ENCODE measurements at places on chromosomes 7 and 10.

GRCh38 chr7:132446260-132446659 is 130.0 kb downstream of the PLXNA4 start:
- no peak for DNase-seq

DNA sequence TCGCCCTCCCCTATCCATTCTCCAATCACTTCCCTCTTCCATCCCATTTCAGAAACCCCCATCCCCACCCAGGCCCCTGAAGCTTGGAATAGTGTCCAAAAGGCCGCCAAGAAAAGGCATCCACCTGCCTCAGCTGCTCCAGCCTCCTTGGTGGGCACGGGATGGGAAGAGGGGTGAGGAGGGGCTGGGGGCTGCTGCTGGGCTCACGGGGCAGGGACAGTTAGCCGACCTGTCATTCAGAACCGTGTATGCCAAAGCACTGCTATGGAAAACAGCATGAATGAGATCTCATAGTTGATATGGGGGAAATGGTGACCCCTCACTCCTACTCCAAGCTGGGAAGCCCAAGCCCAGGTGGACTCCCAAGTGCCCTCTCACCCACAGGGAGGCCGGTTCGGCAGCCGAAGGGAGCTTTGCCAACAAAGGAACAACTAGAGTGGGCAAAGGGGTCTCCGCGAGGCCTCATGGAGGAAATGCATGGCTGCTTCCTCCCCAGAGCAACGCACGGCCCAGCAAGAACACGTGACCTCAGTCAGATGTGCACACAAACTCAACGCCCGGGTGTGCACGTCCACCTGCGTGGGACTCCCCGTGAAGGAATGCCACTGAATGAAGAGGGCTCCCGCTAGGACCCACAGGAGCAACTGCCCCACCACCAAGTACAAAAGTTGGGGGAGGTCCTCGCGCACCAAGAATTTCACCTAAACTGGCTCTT is 52.5 kb downstream of the EBF3 start:
- no peak for DNase-seq

- DNase-seq: no peak
These were observed 57.9 kb upstream of the CHCHD3 start for GRCh38 chr7:133139801-133140200.

DNA sequence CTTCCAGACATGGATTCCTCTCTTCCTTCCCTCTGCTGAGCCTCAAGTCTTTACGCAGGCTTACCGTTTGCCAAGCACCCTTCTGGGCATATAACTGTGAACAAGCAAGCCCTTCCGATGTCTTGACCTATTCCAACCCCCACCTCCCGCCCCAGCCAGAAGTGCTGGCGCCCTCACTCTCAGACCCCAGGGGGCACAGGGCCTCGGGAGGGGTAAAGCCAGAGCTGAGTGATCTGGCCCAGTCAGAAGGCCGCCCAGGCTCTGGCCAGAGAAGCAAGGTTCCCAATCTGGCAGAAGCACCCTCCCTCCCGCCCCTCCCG is 1.2 kb downstream of the PRRT4 start:
- no peak for DNase-seq

GRCh38 chr10:6482737-6483357 is 97.2 kb downstream of the PRKCQ start:
- no peak for DNase-seq

DNA sequence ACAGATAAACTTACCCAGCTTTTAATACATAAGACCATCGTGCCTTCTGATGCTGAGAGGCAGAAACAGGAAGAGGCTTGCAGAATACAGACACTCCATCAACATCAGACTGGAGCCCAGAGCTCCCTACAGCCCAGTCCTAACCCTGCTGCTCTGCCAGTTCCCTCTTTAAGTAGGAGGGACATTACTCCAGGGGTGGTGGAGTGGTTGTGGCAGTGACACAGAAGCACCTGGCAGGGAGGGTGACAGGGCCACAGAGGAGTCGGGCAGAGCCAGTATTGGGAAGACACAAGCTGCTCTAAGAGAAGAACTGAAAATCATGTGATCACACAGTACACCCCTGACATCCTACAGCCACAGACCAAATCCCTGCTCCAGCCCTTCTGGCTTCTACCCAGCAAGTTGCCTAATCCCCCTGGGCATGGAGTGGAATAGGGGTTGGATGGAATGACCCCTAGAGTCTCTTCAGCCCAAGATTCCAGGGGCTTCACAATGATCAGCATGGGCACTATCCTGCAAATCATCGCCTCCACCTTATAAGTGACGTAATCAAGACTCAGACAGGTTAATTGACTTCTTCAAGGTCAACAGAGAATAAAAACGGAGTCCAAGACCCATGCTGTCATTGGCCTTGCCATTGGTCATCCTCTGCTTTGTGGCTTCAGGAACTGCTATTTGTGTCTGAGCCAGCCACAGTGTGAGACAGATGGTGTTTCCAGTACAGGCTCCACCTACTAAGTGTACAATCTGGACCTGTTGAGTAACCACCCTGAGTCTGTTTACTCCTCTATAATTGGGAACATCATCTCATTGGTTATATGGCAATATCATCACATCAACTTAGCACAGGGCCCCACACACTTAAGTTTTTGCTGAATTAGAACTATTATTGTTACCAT is 61.1 kb upstream of the ZMIZ1 start:
- DNase-seq: no peak

GRCh38 chr10:85317827-85318226 is 989.4 kb downstream of the CCSER2 start:
- no peak for DNase-seq

DNA sequence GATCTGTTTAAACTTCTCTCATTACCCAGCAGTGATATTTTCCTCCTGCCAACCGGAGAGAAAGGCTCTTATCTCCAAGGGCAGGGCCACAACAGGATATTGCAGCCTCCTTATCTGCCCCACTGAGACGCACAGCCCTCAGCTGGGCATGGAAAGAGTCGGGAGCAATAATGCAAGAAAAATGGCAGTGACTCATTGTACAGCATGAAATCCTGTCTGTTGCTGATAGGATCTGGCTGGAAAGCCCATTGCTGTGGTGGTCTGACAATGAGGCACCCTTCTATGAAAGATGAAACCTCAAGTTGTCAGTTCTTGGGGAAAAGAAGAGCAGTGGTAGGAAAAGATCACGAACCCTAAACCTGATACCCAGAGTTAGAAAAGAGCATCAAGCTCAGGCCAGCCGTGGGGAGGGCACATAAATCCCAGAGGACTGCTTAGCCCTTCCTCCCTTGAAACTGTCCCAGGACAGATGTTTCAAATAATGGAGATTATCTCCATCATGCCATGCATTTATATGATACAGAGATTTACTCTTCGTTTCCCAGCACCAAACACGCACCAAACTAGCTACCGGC is 47.0 kb upstream of the FIGNL1 start:
- no peak for DNase-seq

- DNase-seq: peak; percentile 47
These were observed 106.0 kb upstream of the PDCD4 start for GRCh38 chr10:110765513-110766319.

DNA sequence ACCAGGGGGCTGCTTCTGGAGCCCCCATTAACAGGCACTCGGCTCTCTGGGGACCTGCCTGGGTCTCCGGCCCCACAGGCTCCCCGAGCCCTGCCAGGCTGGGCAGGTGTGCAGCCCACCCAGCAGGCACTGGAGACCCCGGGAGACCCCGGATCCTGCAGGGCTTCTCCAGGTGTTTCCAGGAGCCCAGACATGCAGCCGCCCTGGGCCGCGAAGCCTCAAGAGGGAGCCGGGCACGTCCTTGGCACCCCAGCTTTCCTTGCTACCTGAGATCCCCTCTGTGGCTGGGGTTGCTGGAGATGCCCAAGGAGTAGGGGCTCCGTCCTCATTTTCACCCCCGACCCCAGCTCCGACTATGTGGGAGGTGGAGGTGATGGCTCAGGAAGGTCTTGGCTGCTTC is 7.7 kb upstream of the AMZ1 start:
- no peak for DNase-seq

GRCh38 chr7:120996333-120996987 is 7.9 kb downstream of the CPED1 start:
- peak; percentile 77 for DNase-seq

DNA sequence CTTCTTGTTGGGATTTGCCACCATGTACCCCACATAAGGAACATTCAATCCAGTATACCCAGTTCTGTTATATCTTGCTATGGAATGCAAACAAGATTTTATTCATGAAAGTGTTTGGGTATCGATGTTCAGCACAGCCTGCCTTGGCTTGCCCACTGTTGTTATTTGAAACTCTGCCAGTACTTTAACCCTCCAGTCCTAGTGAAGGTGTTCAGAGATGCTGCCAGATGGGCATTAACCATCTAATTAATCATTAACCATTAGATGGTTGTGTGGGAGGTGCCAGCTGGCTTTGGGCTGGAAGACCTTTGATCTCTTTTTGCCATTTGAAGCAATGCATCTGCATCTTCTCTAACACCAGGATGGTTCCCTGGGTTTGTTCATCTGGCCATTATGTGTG is 363.0 kb downstream of the SH2D4B start:
- no peak for DNase-seq

GRCh38 chr10:50572017-50572491 is 51.7 kb downstream of the SGMS1 start:
- no peak for DNase-seq

DNA sequence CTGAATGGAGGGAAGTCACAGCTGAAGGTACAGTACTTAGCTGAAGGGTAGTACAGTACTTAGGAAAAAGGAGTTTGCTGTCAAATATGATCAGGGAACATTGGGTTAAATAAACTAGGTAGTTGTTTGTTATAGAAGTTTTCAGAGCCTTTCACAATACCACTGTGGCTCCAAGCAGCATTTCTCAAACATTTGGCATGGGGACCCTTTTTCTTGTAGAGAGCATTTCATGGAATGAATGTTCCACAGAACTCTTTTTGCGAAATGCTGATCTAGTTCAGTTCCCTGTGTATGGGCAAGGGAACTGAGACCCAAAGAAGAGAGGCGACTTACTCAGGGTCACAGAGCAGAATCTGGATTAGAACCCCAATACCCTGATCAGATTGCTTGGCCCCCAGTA is 31.5 kb upstream of the DDX50 start:
- no peak for DNase-seq

DNA sequence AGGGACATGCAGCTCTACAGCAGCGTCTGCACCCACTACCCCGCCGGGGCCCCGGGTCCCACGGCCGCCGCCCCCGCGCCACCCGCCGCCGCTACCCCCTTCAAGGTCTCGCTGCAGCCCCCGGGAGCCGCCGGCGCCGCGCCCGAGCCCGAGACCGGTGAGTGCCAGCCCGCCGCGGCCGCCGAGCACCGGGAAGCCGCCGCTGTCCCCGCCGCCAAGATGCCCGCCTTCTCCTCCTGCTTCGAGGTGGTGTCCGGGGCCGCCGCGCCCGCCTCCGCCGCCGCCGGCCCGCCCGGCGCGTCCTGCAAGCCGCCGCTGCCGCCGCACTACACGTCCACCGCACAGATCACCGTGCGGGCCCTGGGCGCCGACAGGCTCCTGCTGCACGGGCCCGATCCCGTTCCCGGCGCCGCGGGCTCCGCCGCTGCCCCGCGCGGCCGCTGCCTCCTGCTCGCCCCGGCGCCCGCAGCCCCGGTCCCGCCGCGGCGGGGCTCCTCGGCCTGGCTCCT is 631 bp downstream of the OTUD1 start:
- peak; percentile 32 for DNase-seq

DNA sequence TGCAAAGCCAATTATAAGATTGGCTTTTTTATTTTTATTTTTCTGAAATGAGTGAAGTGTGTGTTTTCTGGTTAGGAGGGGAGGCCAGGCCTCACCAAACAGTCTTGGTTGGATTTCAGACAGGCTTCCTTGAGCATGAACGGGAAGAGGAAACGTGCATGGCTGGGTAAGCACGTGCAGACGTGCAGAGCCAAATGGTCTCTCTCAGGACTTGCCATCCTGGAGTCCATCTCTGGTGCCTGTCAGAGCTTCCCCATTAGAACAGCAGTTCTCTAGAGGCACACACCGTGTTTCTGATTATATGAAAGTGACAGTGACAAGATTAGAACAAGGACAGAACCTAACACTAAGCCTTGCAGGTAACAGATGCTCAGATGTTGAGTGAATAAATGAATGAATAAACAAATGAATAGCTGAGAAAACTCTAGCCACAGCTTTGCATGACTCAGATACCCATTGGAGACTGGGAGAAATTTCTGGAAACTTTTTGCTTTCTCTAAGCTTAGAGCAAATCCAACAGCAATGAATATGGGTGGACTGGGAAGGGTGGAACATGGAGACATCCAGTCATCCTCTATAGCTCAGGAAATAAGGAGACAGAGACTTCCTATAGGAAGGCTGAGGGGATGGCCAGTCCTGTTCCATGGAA is 11.8 kb upstream of the CALD1 start:
- DNase-seq: no peak

DNA sequence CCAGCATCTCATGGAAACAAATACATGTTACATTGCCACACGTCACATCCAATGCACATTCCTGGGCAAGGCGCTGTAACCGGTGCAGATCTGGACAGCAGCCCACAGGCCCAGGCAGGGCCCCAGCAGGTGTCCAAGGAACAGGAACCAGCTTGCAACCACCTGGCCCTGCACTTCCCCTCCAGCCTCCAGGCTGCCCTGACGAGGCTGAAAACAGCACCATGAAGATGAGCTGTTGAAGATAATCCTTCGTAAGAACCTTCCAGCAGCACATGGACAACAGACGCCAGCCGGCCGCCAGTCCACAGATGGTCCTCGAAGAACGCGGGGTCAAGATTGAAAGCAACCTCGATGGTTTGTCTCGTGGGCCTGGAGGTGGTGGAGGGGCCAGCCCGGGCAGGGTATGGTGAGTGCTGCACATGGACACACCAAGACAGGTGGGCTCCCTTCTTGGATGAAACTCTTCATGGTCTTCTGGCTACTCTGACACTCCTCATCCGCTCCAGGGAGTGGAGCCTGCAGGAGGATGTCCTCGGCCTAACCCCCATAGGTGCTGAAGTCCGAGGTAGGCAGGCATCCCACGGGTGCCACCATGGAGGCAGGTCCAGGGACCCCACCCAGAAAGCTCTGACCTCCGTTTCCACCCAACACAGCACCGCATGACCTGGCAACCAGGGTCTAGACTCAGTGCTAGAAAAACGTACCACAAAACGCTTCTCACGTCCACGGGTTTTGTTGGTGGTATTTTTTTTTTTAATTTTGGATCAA is 22.9 kb downstream of the PDGFA start:
- no peak for DNase-seq

DNA sequence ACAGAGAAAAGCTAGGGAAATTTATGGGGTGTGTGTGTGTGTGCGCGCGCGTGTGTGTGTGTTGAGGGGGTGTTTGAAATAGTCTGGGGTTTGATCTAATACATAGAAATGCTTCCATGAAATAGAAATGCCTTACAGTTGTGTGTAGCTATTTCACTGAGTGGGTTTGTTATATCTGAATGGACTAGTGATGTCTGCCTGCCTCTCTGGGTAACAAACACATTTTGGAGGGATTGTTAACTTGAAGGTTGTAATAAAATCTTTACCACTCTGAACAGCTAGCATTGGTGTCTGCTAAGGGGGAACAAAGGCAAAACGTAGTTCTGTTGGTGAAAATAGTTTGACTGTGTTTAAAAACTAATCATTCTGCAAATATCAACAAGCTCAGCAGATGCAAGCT is 509.3 kb downstream of the LRMDA start:
- no peak for DNase-seq

DNA sequence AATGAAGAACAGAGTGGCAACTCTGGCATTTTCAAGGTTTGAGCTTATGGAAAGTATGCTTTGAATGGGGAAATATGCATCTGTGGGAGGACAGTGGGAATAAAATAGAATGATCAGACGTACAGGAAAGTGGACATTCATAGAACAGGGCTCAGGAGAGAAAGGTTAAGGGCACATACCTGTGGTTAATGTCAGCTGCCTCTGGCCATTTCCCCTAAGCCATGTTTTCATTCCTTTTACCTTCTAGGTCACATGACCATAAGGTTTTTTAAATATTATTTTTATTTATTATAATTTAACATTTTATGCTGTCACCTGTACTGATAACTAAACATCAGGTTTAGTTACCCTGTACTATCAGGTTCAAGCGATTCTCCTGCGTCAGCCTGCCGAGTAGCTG is 52.8 kb downstream of the LRRC4 start:
- DNase-seq: no peak

All from kidney tubule cell (primary cell).